Upper lobe of right lung (tissue), 1 donor: ENCODE measurements at places on chromosomes 5 and 9.
A peak's percentile ranks its signal among the peaks of the same experiment; 100 is the strongest.

DNA sequence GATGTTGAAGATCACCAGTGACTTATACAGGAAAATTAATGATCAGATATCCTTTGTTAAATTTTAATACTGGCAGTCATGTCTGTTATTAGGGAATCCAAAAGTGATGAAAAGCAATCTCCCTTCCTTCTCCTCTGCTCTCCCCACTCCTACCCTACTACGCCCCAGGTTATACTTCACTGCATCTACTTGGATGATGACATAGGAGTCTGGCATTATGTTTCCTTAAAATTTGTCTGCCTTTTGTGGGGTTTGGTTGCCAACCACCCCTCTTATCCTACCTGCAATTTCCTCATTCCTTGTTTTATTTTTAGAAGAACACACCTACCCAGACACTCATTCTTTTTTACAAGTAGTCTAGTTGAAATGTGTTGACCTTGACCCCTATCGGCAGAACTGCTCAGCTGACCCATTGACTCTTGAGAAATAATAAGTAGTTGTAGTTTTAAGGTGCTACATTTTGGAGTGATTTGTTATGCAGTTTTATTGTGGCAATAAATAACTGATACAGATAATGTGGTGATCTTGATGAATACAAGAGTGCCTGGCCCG, 5.1 kb upstream of the MOB3B start:
- no peaks in the 10 kb centered on the region for H3K27me3 ChIP-seq
- H3K4me1 ChIP-seq: peaks cover 25% of the 10 kb centered on the region
- no peak overlapping the region for H3K4me3 ChIP-seq
- no peaks in the 10 kb centered on the region for H3K36me3 ChIP-seq
- peak overlapping the region; percentile 33 for H3K27ac ChIP-seq

GRCh38 chr5:119079318-119079921, 8.5 kb downstream of the DMXL1 start:
- no peaks in the 10 kb centered on the region for H3K27me3 ChIP-seq
- no peak for DNase-seq
- H3K4me3 ChIP-seq: no peak overlapping the region
- no peak overlapping the region for H3K27ac ChIP-seq

- no peaks in the 10 kb centered on the region for H3K4me1 ChIP-seq
- H3K27ac ChIP-seq: no peak overlapping the region
- no peak for DNase-seq
- no peak overlapping the region for H3K4me3 ChIP-seq
- H3K36me3 ChIP-seq: no peaks in the 10 kb centered on the region
These were observed 203.0 kb downstream of the ATPSCKMT start for GRCh38 chr5:10046676-10047075.

DNA sequence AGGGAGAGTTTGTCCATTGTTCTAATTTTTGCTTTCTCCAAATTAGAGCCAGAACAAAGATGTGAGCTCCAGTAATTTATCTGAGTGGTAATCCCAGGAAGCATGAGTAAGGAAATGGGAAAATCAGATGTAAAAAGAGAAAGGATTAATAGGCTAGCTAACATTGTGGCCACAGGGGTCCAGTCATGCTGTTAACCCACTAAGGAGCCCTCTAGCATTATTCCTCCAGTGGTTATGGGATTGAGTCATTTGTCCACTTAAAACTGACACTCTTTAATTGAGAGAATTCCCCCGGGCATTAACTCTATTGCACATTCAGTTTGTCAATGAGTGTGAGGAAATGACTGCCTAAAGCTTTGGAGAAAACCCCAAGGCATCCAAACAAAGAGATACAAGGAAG, 700.3 kb upstream of the TYRP1 start:
- no peaks in the 10 kb centered on the region for H3K27me3 ChIP-seq
- H3K4me3 ChIP-seq: no peak overlapping the region
- H3K27ac ChIP-seq: no peak overlapping the region
- no peak for DNase-seq
- H3K36me3 ChIP-seq: no peaks in the 10 kb centered on the region

- no peak overlapping the region for H3K4me3 ChIP-seq
- H3K36me3 ChIP-seq: no peaks in the 10 kb centered on the region
- peaks cover 18% of the 10 kb centered on the region for H3K4me1 ChIP-seq
- H3K27me3 ChIP-seq: no peaks in the 10 kb centered on the region
These were observed 14.8 kb upstream of the SLC25A51 start for GRCh38 chr9:37918665-37919170.

GRCh38 chr5:162824360-162824759, 613.0 kb upstream of the CCNG1 start:
- no peak for DNase-seq
- no peaks in the 10 kb centered on the region for H3K27me3 ChIP-seq
- no peaks in the 10 kb centered on the region for H3K4me1 ChIP-seq
- H3K27ac ChIP-seq: no peak overlapping the region

GRCh38 chr5:40554054-40554453, 125.7 kb upstream of the PTGER4 start:
- H3K4me3 ChIP-seq: no peak overlapping the region
- H3K27me3 ChIP-seq: no peaks in the 10 kb centered on the region
- no peak for DNase-seq
- H3K36me3 ChIP-seq: no peaks in the 10 kb centered on the region
- H3K4me1 ChIP-seq: peaks cover 4% of the 10 kb centered on the region

GRCh38 chr9:22165144-22165543, 156.0 kb upstream of the CDKN2B start:
- no peak for DNase-seq
- H3K4me3 ChIP-seq: no peak overlapping the region
- no peaks in the 10 kb centered on the region for H3K27me3 ChIP-seq
- H3K27ac ChIP-seq: no peak overlapping the region
- H3K36me3 ChIP-seq: no peaks in the 10 kb centered on the region

GRCh38 chr5:132546108-132546507, 2.8 kb upstream of the IL5 start:
- H3K36me3 ChIP-seq: no peaks in the 10 kb centered on the region
- no peak overlapping the region for H3K4me3 ChIP-seq
- H3K27ac ChIP-seq: no peak overlapping the region
- no peaks in the 10 kb centered on the region for H3K27me3 ChIP-seq

GRCh38 chr9:7656636-7657035, 142.9 kb downstream of the DMAC1 start:
- no peak overlapping the region for H3K27ac ChIP-seq
- no peaks in the 10 kb centered on the region for H3K27me3 ChIP-seq
- no peaks in the 10 kb centered on the region for H3K36me3 ChIP-seq
- no peak for DNase-seq
- no peaks in the 10 kb centered on the region for H3K4me1 ChIP-seq

- H3K4me1 ChIP-seq: no peaks in the 10 kb centered on the region
- H3K36me3 ChIP-seq: no peaks in the 10 kb centered on the region
- no peak for DNase-seq
- H3K27ac ChIP-seq: no peak overlapping the region
- H3K4me3 ChIP-seq: no peak overlapping the region
- no peaks in the 10 kb centered on the region for H3K27me3 ChIP-seq
These were observed 145.0 kb downstream of the PSAT1 start for GRCh38 chr9:78441822-78442431.

GRCh38 chr5:38800515-38800914, 45.3 kb upstream of the OSMR start:
- H3K27me3 ChIP-seq: no peaks in the 10 kb centered on the region
- no peak for DNase-seq
- peaks cover 25% of the 10 kb centered on the region for H3K4me1 ChIP-seq
- H3K4me3 ChIP-seq: no peak overlapping the region
- no peaks in the 10 kb centered on the region for H3K36me3 ChIP-seq

- no peaks in the 10 kb centered on the region for H3K27me3 ChIP-seq
- H3K27ac ChIP-seq: no peak overlapping the region
- no peak overlapping the region for H3K4me3 ChIP-seq
- no peaks in the 10 kb centered on the region for H3K36me3 ChIP-seq
- peaks cover 29% of the 10 kb centered on the region for H3K4me1 ChIP-seq
These were observed 184.7 kb downstream of the MAPKAP1 start for GRCh38 chr9:125522328-125522725.

- H3K4me1 ChIP-seq: no peaks in the 10 kb centered on the region
- H3K27ac ChIP-seq: no peak overlapping the region
- H3K36me3 ChIP-seq: peaks cover 21% of the 10 kb centered on the region
- no peaks in the 10 kb centered on the region for H3K27me3 ChIP-seq
These were observed 72.8 kb downstream of the OTULIN start for GRCh38 chr5:14737291-14737690.

- no peak overlapping the region for H3K27ac ChIP-seq
- no peaks in the 10 kb centered on the region for H3K4me1 ChIP-seq
- H3K36me3 ChIP-seq: no peaks in the 10 kb centered on the region
These were observed 70.1 kb upstream of the MOCS2 start for GRCh38 chr5:53179691-53180090.

DNA sequence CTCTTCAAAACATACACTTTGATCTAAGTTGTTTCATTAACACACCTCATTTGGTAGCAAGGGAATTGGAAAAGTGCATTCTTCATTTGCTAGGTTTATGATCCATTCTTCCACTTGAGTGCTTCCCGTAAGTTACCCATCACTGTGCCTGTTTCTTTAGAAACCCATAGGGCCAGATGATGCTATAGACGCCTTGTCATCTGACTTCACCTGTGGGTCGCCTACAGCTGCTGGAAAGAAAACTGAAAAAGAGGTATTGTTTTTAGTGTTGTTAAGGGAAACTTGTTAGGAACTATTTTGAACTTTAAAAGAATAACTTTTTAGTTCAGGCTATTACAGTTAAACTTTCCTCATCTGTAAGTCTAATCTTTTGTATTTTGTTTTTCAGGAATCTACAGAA, 66.6 kb downstream of the ERAP1 start:
- no peak overlapping the region for H3K4me3 ChIP-seq
- no peak overlapping the region for H3K27ac ChIP-seq
- no peak for DNase-seq

DNA sequence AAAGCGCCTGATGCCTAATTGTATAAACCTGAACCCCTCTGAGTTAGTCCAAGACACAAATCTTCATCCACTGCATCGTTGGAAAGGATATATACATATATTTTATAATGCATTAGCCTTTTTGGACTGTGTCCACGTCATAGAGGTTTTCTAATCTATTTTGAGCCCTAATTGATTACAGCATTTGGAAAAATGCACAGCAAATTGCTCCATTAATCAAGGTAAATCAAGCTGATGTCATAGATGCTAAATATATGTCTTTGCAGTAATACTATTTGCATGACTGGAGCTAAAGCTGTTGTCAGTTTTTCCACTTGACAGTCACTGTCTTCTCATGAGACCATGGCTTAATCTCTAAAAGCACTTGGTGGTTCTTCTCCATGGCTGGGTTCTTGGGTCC, 483.5 kb upstream of the TNC start:
- H3K27ac ChIP-seq: no peak overlapping the region
- H3K27me3 ChIP-seq: no peaks in the 10 kb centered on the region
- no peak overlapping the region for H3K4me3 ChIP-seq
- DNase-seq: no peak
- no peaks in the 10 kb centered on the region for H3K36me3 ChIP-seq

- H3K4me3 ChIP-seq: no peak overlapping the region
- no peak for DNase-seq
- H3K27me3 ChIP-seq: no peaks in the 10 kb centered on the region
- peaks cover 3% of the 10 kb centered on the region for H3K4me1 ChIP-seq
These were observed 1076.7 kb downstream of the NR2F1-AS1 start for GRCh38 chr5:92504346-92504745.

DNA sequence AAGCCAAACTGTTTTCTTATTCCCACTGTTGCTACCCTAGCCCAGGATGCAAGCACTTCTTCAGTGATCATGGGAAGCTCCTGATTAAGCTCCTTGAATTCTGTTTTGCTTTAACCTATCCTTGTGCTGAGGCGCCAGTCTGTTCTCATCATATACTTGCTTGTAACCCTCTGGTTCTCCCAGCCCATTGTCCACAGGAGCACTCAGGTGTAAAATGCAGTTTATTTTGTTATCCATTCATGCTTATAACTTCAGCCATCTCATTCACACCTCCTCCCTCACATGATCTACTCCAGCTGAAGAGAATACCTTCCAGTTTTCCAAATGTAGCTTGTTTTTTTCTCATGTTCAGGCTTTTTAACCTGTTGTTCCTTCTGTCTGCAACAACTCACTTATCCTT, 402.1 kb upstream of the BRINP1 start:
- H3K27me3 ChIP-seq: no peaks in the 10 kb centered on the region
- H3K4me1 ChIP-seq: no peaks in the 10 kb centered on the region
- H3K27ac ChIP-seq: no peak overlapping the region
- no peak for DNase-seq
- no peak overlapping the region for H3K4me3 ChIP-seq
- H3K36me3 ChIP-seq: no peaks in the 10 kb centered on the region

- H3K36me3 ChIP-seq: no peaks in the 10 kb centered on the region
- no peaks in the 10 kb centered on the region for H3K4me1 ChIP-seq
- H3K4me3 ChIP-seq: no peak overlapping the region
- no peaks in the 10 kb centered on the region for H3K27me3 ChIP-seq
These were observed 255.4 kb downstream of the FAM114A2 start for GRCh38 chr5:153783362-153783658.

DNA sequence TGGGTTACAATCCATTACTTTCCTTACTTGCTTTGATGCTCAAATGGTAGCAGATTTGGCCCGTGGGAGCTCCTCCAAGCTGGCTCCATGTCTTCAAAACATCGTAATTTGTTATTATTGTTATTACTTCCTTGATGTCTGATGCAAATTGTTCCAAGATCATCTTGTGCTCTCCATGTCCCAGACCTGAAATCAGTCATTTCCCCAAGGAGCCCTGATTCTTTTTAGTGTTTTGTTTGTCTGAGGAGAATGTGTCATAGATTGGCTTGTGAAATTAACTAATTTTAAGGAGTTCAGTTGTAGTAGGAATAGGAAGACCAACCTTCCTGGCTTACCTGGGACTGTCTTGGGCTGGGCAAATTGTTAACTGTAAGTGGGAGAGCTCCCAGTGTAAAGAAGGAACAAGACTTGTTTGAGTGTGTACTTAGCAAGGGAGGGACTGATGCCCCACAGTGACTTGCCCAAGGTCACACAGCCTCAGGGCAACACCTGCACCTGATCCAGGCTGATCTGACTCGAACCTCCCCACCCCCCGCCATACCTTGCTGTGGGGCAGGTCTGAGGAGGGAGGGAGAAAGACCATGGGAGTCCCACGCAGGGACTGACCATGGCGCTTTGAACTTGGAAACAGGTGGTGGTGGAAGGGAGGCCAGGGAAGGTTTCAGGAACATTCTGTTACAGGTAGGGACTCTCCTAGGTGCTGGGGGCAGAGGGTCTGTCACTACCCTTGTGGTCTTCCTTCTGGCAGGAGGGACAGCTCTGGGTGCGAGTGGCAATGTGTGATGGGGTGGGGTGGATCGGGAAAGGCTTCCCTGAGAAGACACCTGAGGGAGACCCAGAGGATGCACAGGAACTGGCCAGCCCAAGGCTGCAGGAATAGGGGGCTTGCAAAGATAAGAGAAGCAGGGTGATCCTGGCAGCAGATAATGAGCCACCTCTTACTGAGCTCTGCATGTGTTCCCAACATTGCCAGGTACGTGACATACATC, 2.7 kb upstream of the BICD2 start:
- no peak overlapping the region for H3K27ac ChIP-seq
- H3K36me3 ChIP-seq: no peaks in the 10 kb centered on the region
- H3K4me1 ChIP-seq: peaks cover 18% of the 10 kb centered on the region
- no peak for DNase-seq
- H3K4me3 ChIP-seq: no peak overlapping the region
- no peaks in the 10 kb centered on the region for H3K27me3 ChIP-seq
